GM18507 (cell line): ENCODE measurements at places on chromosomes 4 and X.

DNA sequence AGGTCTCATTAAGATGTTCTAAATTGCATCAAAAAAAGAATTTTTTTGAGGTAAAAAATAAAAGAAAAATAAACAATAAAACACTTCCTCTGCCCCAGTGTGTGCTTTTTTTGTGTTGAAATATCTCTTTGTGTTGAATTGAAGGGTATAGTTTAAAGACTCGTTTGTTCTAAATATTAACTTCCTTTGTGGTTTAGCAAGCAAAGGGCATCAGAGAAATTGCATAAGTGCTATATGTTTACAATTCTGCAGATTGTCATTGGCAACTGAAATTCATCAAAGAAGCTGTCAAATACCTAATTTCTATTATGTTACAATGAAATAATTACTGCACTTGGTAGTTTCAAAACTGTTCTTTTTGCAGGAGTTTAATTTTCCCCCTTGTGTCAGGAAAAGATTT lies 260.5 kb downstream of the DKK2 start:
- no peak for DNase-seq

DNA sequence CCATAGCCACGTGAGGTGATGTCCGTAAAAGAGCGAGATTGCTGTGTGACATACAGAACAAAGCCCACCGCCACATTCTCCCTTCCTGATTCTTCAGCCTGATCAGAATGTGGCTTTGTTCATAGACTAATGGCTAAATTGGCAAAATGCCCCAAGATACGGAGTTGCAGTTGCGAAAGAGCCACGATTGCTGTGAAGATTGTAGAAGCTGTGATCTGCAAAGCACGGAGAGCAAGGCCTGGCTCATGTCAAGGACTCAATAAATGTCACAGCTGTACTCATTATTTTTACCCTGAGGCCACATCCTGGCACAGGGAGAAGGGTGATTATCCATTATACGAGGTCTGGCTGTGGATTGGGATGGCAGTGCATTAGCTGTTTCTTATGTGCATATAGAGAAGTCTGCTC lies 34.2 kb downstream of the ARSD start:
- DNase-seq = no peak

DNA sequence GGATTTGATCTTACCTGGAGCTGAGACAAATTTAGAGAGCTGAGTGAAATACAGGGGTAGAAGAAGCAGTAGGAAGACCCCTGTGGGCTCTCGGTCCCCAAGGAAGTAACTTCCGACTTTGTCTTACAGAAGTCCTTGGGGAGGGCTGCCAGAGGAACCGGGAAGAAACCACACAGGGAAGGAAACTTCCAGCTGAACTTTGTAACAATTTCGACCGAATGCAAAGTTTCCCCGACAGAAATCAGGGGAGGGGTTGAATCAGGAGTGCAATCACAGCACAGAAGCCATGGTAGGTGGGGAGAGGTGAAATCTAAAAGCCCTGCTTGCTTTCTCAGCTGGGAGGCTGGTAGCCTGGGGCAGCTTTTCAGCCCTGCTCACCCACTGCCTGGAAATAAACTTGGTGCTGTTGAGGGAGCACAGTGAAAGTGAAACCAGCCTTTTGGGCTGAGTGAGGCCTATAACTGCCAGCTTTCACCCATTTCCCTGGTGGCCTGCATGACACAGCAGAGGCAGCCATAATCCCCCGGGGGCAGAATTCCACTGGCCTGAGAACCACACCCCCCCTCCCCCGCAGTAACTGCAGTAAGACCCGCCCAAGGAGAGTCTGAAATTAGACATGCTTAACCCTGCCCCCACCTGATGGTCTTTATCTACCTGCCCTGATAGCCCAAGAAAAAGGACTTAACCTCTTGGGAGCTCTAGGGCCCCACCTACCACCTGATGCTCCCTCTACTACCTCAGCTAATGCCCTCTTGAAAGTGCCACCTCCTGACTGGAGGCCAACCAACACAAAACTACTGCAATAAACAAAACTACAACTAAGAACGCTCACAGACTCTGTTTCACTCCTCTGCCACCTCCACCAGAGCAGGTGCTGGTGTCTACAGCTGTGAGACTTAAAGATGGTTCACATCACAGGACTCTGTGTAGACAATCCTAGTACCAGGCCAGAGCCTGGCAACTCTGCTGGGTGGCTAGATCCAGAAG lies 248.2 kb downstream of the PARM1 start:
- DNase-seq = peak; percentile 20

DNA sequence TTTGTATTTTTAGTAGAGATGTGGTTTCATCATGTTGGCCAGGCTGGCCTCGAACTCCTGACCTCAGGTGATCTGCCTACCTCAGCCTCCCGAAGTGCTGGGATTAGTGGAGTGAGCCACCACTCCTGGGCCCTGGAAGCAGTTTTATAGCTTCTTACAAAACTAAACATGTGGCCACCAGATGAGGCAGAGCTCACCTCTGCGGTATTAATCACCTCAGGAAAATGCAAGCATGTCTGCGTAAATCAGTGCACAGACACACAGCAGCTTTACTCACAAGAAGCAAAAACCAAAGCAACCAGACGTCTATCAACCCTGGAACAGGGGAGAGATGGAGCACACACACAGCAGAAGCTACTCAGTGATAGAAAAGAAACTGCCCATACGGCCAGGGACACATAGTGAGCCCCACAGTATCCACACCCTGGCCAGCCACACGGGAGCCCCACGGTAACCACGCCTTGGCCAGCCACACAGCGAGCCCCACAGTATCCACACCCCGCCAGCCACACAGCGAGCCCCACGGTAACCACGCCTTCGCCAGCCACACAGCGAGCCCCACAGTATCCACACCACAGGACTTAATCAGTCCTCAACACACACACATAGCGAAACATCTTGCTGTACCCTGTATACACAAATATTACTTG lies 30.2 kb downstream of the PPP2R3B start:
- no peak for DNase-seq

DNA sequence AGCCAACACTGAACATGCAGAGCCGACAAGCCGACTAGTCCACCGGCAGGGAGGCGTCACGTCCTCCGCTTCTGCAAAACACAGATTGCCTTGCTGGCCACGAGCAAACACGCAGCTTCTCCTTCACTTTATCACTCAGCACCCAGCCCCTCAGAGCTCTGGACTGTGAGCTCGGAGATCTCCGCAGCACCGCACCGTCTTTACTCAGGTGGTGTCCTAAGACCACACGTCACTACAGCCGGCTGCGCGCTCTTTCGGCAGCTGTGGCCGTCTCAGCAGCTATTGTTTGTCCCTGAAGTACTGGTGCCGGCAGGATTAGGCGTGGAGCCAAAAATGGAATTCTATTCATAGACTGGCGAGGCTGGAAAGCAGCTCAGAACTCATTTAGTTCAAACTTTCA lies 72.0 kb downstream of the FAT1 start:
- DNase-seq = no peak

GRCh38 chr4:40185830-40186664 lies 10.8 kb upstream of the RHOH start:
- DNase-seq = no peak

- no peak for DNase-seq
Observed at GRCh38 chr4:83498187-83498586, 13.3 kb upstream of the ABRAXAS1 start.

DNA sequence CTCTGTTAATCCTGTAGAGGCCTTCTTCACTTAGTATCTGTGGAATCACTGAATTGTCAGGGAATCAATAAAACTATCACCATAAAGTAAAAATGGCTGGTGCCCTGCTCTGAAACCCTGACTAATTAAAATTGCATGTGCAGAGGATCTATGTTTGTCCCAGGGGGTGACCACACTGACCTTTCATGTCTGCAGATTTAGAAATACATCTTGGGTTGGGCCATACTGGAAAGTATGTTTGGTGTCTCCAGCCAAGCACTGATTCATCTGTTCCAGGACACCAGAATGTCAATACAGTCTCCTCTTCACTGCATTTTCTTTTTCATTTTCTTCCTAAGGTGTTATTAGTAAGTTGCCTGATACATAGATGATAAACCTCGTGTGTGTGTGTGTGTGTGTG lies 490.9 kb upstream of the INTU start:
- DNase-seq = no peak

- no peak for DNase-seq
Observed at GRCh38 chrX:21735038-21735767, 22.7 kb downstream of the SMPX start.

DNA sequence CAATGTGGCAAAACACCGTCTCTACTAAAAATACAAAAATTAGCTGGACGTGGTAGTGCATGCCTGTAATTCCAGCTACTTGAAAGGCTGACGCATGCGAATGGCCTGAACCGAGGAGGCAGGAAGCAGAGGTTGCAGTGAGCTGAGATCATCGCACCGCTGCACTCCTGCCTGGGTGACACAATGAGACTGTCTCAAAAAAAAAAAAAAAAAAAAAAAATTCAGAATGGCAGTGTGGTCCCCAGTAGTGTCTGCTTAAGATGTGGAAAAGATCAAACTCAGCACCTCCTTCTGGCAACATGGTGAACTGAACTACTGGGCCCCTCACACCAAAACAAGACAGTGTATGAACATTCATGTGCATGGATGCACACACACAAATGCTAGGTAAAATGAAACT lies 32.2 kb downstream of the SMS start:
- no peak for DNase-seq

DNA sequence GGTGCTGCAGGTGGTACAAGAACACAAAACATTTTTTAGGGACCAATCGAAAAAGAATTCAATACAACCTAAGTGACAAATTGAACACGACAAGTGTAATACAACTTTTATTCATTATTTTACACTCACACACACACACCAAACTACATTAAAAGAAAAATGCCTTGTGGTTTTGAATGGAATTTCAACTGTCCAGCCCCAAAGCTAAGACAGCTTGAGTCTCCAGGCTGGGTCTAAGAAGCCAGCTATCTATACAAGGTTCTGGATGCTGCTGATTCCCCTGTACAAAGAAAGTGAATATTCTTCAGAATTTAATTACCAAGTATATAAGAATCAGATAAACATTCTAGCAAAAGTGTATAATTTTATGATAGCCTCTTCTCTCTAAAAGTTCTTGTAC lies 118.2 kb downstream of the PPP3CA start:
- no peak for DNase-seq
